Esophagus squamous epithelium (tissue), 5 donors: ENCODE measurements at places on chromosomes 13 and 19.

- DNase-seq, result peak; percentile 35
- H3K27ac ChIP-seq, result peak overlapping the region; percentile 100
- H3K27me3 ChIP-seq, result no peaks in the 10 kb centered on the region
- H3K4me3 ChIP-seq, result peak overlapping the region; percentile 96
Measured at GRCh38 chr19:13155472-13156359, 5.5 kb downstream of the IER2 start.

- no peak overlapping the region for H3K4me3 ChIP-seq
- no peak overlapping the region for H3K27ac ChIP-seq
- DNase-seq, result no peak
Measured at GRCh38 chr13:29801737-29802305, 48.6 kb downstream of the UBL3 start.

- DNase-seq, result no peak
- H3K27ac ChIP-seq, result no peak overlapping the region
- H3K4me3 ChIP-seq, result no peak overlapping the region
- H3K27me3 ChIP-seq, result no peaks in the 10 kb centered on the region
- no peaks in the 10 kb centered on the region for H3K36me3 ChIP-seq
Measured at GRCh38 chr13:104979281-104980030, 1556.0 kb downstream of the EFNB2 start.

DNA sequence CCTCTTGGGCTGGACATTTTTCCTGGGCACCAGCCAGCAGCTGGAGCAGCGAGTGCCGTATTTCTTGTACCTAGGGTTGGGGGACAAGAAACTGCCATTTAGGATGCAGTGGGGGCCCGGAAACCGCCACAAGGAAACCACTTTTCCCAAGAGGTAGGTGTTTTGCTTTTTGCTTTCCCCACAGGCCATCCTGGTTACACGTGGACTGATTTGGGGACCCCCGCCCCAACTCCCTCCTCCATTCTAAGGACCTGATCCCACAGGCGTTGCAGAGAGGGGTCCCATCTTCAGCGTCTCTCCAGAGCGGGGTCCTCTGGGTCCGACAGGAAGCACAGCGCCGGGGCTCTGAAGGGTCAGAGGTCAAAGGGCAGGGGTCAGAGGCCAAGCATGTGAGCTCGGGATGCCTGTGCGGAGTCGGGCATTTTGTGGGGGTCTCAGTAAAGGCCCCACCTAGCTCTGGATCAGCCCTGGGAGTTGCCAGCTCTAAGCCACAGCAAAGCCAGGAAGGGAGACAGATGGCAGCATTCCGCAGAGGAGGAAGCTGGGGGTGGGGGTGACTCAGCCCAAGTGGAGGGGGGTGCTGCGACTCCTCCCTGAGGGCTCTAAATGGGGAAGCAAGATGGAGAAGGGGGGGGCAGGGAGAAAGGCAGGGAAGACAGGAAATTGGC lies 4.3 kb downstream of the ZGLP1 start:
- H3K4me1 ChIP-seq, result no peaks in the 10 kb centered on the region
- no peaks in the 10 kb centered on the region for H3K27me3 ChIP-seq
- DNase-seq, result no peak
- H3K36me3 ChIP-seq, result peaks cover 3% of the 10 kb centered on the region

- no peak for DNase-seq
- no peak overlapping the region for H3K27ac ChIP-seq
Measured at GRCh38 chr19:16726916-16727315, 7.3 kb downstream of the NWD1 start.

GRCh38 chr19:34962687-34963572 lies 1.1 kb downstream of the ZNF792 start:
- no peaks in the 10 kb centered on the region for H3K27me3 ChIP-seq
- peak overlapping the region; percentile 67 for H3K27ac ChIP-seq

DNA sequence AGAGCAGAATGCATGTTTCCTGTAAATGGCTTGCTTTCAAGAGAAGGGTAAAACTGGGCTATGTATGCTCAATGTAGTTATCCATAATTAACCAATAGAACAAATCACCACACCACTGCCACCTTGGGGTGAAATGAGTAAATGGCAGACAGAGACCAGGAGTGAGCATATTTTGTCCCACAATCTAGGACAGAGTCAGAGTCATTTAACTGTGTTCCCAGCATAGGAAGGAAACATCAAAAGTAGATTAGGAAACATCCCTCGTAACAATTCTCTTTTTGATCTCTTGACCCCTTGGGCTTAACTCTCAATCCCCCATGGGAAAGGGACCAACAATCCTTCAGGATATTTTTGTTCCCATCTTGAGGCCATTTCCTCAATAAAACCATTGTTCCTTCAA lies 224.8 kb downstream of the NHLRC3 start:
- H3K27ac ChIP-seq, result no peak overlapping the region
- H3K4me3 ChIP-seq, result no peak overlapping the region
- no peak for DNase-seq
- H3K4me1 ChIP-seq, result peaks cover 6% of the 10 kb centered on the region
- H3K27me3 ChIP-seq, result no peaks in the 10 kb centered on the region

DNA sequence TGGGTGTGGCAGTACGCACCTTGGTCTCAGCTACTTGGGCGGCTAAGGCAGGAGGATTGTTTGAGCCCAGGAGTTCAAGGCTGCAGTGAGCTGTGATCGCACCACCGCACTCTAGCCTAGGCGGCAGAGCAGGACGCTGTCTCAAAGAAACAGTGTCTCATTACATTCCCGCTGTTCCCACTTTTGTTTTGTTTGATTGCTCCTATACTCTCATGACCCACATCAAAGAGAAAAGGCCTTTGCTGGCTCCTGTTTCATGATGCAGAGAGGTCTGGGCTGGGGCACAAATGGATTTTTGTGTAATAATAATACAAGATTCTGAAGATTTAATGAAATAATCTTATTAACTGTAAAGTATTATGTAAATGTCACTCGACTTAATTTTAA lies 85.7 kb downstream of the LACC1 start:
- no peaks in the 10 kb centered on the region for H3K27me3 ChIP-seq
- H3K4me1 ChIP-seq, result no peaks in the 10 kb centered on the region
- DNase-seq, result no peak
- H3K36me3 ChIP-seq, result no peaks in the 10 kb centered on the region
